Naive thymus-derived CD8-positive, alpha-beta T cell (primary cell): ENCODE measurements at places on chromosomes 7 and 10.

DNA sequence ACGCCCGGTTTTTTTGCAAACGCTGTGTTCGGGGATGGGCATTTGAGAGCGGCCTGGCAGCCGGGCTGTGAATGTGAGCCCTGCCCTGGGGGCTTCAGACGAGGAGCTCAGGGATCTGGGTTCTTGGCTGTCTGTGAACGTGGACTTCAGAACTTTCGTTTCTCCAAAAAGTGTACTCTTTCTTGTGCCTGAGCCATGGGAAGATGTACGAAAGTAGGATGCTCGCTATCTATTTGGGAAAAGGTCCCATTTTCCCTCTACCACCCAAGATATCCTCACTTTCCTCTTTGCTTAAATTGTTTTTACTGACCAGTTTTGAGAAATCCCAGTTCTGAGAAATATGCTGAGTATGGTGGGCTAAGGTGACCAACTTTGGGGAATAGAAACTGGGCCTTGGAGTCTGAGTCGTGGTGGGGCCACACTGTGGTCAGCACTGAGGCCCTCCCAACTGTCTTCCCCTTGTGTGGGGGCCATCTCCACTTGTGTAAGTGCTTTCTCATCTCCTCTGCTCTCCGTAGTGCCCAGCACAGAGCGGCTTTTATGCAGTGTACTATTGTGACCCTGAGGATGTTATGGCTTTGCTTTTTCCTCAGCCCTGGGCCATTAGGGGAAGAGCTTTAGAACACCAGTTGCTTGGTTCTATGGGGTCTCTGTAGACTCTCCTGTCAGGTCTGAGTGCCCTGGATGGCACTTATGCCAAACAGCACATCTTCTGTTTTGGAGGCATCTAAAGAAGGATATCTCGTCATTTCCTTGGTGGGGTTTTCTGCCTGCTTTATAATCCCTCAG lies 918 bp downstream of the DBNL start:
- DNase-seq, result no peak

GRCh38 chr7:169276-170172 lies 22.8 kb upstream of the FAM20C start:
- DNase-seq, result no peak

DNA sequence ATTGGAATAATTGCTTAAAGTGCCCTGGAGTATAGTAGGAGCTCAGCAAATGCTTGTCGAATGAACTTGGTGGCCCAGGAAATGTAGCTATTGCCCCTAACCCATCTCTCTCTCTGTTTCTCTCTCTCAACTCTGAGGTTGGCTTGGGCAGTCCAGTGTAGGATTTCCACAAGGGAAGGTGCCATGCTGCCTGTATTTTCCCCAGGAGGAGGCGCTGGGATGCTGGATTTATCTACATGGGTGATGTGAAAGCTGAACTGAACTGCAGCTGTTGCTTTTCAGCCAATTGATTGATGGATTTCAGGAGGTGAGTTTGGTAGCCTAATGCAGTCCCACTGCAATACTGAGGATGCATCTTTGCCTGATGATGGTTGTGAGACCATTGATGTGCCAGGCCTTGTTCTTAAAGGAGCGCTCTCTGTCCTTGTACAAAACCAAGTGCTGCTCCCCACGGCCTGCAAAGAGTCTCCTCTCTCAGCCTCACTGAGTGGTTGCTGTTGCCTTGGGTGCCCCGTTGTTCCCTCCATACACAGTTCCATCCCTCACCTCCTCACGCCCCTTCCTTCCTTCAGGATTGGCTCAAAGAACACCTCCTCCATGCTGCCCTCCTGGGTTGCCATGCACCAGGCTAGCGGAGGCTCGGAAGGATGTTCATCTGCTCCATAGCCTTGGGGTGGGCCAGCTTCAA lies 200.6 kb downstream of the GLRX3 start:
- no peak for DNase-seq

- DNase-seq, result peak; percentile 49
Measured at GRCh38 chr7:128209229-128210035, 31.6 kb upstream of the LEP start.

DNA sequence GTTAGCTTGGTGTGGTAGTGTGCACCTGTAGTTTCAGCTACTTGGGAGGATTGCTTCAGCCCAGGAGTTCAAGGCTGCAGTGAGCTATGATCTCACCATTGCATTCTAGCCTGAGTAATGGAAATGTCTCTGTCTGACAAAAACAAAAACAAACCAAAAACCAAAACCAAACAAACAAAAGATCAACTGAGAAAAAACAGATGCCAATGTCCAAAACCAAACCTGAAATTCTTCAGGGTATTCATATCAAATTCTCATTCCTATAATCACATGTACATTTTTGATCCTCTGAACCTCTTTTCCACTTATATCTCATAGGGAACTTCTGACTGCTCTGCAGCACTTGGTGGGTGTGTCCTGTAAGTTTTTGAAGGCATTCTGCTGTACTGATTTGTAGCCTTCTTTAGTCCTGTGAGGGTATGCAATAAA lies 87.0 kb downstream of the CDK6 start:
- DNase-seq, result no peak

GRCh38 chr7:38052786-38053185 lies 125.3 kb upstream of the STARD3NL start:
- no peak for DNase-seq

DNA sequence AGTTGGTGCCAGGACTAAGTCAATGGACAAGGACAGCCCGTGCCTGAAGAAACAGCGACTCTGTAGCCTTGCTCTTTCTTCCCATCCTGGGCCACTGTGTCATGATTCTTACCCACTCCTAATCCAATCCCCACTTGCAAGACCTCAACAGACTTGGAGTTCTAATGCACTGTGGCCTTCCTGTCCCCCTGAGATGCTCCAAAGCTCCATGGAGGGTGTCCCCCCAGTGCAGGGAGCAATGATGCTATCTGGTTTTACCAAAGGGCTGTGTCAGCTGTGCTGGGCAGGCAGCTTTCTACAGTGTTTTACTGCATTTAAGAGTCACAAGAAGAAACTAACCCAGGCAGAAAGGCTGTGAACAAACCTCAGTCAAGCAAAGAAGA lies 108.1 kb downstream of the PRKAG2 start:
- no peak for DNase-seq

DNA sequence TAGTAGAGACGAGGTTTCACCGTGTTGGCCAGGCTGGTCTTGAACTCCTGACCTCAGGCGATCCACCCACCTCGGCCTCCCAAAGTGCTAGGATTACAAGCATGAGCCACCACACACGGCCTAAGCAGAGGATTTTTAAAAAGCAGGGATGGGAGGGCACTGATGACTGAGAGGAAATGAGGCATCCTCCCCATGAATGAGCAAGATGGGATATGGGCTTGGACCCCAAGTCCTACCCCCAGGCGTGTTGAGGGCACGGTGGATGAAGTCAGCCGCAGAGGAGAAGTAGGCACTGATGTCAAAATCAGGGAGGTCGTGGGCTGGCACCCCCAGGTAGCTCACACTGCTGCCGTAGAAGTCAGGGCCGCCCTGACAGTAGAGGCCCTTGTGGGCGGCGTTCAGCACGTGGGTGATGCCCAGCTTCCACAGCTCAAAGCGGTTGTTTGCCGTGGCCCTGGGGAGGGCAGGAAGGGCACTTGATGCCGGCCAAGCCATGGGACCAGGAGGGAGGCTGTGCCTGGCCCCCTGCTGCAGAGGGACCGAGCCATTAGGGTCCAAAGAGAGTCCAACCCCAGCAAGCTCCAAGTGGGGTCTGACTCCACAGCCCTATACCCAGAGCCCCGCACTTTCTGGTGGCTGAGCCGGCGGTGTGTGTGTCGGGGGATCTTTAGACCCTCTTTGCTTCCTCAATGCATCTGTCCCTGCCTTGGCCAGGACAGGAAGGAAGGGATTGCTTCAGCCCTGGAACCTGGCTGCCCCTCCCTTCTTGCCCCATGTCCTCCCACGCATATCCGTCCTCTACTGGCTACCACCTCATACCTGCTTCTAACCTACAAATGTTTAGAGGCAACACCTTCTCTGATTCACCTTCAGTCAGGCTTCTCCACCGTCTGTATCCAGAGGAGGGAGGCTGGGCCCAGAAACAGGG lies 3.4 kb upstream of the SAMD8 start:
- DNase-seq, result no peak

DNA sequence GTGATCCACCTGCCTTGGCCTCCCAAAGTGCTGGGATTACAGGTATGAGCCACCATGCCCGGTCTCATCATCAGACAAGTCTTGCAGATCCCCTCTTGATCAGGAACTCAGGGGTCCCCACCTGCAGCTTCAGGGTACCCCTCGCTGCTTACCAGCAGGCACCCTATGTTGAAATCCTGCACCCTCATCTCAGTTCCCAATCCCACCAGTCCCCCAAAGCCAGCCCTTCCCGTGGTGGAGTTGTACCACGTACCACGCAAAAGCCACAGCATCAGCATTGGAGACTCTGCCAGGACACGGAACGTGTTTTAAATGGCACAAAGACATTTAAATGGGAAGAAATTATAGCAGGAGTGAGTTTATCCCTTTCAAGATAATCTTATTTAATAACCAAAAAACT lies 202.0 kb downstream of the CUX1 start:
- no peak for DNase-seq

DNA sequence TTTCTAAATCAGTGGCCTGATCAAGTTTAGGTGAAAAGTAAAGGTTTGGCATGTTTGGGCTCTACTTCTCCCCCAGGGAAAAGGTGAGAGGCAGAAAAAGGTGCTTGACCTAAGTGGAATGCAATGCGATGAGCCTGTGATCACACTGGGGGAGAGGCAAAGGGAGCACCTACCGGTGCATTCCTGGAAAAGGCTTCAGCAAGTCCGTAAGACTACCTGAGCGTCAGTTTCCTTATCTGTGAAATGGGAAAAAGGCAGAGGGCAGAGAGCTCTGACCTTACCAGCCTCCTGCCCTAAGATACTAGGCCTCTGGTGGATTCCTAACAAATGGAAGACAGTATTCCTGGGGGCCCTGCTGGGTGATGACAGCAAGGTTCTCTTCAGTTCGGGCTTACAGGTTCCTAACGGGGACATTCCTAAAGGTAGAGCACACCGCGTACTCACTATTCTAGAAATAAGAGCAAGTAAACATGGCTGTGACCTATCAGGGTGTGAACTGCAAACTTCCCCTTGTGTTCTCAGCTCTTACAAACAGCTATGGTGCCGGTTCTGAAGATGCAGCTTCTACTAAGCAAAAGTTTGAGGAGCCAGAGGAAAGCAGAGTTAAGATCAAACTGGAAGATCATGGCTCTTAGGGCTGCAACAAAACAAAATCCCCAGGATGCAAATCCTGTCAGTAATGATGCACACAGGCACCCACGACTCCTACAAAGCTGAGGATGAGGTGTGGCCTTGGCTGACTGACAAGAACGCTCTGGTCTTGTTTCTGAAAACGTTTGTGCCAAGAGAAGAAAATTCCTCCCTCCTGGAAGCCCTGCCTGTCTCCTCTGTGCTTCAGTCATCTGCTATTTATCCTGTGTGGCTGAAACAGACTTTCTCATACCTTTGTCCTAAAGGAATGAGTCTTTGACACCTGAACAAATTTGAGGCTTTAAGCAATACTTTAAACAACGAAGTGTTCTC lies 13.3 kb upstream of the ACSL5 start:
- DNase-seq, result no peak

DNA sequence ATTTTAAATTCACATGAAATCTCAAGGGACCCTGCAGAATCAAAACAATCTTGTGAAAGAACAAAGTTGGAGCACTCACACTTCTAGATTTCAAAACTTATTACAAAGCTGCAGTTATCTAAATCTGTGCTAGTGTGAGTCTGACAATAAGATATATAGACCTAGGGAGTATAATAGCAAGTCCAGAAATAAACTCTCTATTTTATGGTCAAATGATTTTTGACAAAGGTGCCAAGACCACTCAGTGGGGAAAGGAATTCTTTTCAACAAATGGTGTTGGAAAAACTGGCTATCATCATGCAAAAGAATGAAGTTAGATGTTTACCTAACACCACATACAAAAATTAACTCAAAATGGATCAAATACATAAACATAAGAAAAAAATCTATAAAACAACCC lies 68.2 kb downstream of the TFEC start:
- no peak for DNase-seq

DNA sequence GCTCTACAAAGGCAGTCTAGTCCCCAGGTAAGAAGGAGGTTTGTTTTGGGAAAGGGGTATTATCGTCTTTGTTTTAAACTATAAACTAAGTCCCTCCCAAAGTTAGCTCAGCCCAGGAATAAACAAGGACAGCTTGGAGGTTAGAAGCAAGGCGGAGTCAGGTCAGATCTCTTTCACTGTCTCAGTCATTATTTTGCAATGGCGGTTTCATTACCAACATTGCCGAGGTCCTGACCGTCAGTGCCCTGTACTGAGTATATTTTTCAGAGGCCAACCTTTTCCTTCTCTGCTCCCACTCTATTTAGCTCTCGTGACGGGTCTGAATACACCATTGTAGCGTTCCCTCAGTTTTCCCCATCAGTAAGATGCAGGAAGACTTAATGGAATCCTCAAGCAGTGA lies 184.5 kb downstream of the PRKCQ start:
- no peak for DNase-seq

DNA sequence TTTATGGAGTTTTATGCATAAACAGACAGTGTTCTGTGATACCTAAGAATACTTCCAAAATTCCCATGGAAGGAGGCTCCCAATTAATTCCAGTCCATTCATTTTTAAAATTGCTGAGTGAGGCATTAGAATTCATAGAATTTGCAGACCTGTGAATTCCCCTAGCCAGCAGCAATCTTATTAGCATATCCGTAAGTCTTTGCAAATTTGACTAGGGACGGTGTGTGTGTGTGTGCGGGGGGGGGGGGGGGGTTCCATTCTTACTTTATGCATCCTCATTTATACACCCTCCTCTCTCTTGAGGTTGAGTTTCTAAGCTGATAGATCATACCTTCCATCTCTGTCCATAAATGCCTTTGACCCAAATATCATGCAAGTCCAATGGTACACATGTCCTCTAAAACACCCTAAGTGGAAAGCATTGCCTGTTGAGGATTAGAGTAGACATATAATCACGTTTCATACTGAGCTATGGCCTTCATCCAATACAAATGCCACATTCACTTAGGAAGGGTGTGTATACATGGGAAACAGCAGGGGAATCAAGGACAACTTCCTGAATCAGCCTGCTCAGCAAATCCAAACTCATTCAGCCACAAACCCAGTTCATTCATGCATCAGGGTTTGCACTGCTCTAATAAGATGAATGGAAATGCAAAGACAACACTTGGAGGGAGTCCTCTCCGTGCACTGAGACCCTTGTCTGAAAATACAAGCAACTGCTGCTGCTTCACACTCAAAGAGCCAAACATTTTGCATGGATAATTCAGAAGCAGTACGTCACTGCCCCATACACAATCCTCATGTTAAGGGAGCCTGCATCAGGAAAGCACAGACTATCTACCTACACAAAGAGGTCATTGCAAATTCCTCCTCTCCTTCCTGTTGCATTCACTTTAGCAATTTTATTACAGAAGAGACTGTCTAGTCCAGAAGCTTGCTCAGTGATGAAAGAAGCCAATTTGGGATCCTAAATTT lies 350.8 kb downstream of the KCNMA1 start:
- no peak for DNase-seq

GRCh38 chr7:107045980-107046379 lies 1.5 kb downstream of the PRKAR2B start:
- DNase-seq, result no peak

- DNase-seq, result no peak
Measured at GRCh38 chr7:124480036-124480820, 285.4 kb downstream of the GPR37 start.
